ENCODE measurements at places on chromosomes 3 and 15. TPM values are rescaled to one million over a fixed set of nuclear protein-coding genes. Genes with fewer than 3 reads are reported as not detected.

DNA sequence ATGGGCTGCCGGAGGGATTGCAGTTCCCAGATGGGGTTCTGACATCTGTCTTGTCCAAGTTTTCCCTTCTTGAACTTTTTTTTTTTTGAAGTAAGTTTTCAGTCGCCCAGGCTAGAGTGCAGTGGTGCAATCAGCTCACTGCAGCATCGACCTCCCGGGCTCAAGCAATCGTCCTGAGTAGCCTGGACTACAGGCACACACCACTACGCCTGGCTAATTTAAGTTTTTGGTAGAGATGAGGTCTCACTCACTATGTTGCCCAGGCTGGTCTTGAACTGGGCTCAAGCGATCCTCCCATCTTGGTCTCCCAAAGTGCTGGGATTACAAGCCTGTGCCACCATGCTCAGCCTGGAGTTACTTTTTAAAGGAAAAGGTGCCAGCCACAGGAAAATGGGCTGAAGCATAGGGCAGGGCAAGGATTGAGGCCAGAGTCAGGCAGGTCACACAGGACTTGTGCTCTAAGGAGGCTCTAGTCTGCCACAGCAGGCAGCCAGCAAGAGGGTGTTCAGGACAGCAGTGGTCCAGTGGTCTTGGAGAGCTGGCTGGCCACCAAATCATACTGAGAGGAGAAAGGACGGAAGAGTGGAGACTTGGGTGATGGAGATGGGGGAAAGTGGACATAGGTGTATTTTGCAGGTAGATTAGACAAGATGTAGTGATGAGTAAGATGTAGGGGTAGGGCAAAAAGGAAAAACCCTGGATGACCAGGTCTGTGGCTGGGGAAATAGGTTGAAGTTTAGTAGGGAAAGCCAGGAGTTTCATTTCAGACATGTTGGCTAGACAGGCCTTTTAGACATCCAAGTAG, 6.0 kb upstream of the PODXL2 start:
- DNase-seq = no peak

DNA sequence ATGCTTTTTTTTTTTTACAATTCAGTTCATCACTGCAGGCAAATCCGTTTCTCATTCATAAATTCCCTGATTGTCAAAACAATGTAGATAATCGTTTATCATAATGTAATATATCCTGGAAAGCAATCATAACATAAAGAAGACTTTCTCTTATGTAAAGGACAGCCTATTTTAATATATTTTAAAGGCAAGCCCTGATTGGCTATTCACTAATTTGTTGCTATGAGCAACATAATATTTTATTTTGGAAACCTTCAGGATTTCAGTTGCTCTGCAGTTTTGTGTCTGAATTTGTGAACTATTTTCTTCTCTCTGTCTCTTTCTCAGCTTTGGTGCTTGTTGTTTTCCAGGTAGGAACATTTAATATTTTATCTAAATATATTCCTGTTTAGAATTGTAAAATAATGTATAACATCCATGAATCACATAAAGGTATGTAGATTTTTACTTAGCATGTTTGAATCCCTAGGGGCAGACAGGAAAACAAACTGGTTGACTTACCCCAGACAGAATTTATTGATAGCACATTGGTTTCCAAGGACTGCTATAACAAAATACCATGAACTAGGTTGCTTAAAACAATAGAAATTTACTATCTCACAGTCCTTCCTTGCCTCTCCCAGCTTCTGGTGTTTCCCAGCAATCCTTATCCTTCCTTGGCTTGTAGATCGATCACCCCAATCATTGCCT, 253.5 kb downstream of the CDIN1 start:
- no peak for DNase-seq

GRCh38 chr15:73518876-73519733, 76.1 kb downstream of the REC114 start:
- DNase-seq = no peak

GRCh38 chr15:100075229-100075628, 266.5 kb downstream of the ADAMTS17 start:
- no peak for DNase-seq

DNA sequence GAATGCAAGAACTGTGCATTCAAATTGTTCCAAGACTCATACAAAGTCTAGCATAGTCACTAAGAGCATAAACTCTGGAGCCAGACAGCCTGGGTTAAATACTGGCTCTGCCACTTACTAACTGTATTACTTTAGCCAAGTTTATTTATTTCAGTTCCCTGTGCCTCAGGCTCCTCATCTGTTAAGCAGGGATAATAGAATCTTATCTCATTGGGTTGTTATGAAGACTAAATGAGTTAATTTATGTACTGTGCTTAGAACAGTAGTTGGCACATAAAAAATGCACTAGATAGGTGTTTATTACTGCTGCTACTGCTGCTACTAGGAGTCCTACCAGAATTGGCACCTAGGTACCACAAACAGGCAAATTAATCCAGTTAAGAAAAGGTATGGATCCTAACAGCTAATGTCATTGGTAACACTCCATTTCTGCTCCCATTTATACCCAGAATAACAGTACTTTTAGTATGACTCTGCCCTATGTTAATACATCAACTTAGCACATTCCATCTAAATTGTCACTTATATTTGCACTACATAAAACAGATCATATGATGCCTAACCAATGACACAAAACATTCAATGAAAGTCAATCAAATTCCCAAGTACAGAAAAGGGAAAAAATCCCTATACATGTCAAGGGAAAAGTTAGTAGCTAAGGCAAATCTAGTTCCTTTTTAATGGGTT, 45.7 kb downstream of the GSK3B start:
- DNase-seq = no peak

- no peak for DNase-seq
Measured at GRCh38 chr3:174242311-174243041, 616.7 kb upstream of the NAALADL2 start.

DNA sequence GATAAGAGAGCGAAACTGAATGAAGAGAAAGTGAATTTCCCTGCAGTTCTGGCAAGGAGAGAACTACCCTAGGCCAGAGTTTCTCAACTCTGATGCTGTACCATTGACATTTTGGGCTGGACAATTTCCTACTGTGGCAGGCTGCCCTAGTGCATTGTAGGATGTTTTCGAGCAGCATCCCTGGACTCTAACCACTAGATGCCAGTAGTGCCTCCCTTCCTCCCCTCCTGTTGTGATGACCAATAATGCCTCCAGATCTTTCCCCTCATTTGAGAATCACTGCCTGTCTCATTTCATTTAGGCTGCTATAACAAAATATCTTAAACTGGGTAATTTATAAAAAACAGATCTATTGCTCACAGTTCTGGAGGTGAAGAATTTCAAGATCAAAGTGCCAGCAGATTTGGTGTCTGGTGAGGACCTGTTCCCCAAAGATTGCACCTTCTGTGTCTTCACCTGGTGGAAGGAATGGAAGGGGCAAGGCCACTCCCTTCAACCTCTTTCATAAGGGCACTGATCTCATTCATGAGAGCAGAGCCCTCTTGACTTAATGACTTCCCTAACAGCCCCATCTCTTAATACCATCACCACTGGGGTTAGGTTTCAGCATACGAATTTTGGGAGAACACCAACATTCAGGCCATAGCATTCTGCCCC, 188.9 kb upstream of the MEIS2 start:
- DNase-seq = no peak

- no peak for DNase-seq
Measured at GRCh38 chr3:147943265-147943945, 534.2 kb downstream of the ZIC1 start.

DNA sequence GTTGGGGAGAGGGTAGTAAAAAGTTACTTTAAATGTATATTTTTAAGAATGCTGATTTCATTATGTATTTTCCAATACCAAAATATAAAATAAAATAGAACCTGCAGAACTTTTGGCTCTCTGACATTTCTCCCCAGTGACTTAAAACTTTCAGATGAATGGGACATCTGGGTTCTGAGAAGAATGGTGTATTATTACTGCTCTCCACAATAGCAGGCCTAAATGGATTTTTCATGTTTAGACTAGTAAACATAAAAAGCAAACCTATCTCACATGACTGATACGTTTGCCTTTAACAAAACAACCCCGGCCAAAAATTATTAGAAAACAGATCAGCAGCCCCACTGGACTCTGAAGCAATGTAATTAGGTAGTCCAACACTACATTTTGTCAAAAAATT, 73.8 kb downstream of the FHIT start:
- no peak for DNase-seq

DNA sequence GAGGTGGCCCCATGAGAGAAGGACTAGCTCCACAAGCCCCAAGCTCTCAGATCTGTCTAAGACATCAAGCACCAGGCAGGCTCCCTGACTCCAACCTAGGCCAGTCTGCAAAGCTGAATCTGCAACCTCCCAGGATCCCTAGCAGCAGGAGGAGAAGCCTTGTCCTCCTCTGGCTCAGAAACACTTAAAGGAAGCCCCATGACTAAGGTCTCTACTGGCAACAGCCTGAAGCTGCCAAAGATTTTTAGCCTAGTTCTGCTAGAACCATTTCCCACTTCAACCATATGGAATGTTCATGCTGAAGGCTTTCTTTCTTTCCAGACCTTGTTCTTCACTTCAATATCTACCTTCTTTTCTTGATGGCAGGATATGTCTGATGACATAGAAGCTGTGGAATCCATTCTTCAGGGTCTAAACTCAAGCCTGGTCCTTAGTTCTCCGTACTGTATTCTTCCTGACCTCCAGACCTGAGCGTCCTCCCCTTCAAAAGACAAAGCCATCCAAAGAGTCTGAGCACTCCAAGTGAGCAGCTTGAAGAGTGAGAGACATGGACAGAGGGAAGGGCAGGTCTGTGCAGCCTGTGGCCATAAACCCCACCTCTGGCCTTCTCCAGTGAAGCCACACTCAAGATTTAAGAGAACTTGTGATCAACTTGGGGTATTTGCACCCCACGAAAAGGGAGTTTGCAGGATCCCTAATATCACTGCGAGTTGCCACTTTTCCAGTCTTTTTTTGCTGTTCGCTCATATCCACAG, 23.1 kb downstream of the SST start:
- DNase-seq = no peak

DNA sequence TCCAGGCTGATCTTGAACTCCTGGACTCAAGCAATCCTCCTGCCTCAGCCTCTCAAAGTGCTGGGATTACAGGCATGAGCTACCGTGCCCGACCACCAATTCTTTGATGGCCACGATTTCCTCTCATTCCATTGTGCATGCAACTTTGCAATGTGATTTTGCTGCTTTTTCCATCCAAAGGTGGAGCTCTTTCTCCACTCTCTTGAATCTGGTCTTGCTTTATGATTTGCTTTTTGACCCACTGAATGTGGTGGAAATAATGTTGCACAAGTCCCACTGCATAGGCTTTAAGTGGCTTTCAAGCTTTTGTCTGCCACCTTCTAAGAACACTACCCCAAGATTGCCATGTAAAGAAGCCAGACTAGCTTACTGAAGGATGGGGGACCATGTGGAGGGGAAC, 10.6 kb downstream of the RPS27L start:
- no peak for DNase-seq

- DNase-seq = no peak
Measured at GRCh38 chr15:79455361-79455760, 23.2 kb downstream of the MINAR1 start.

GRCh38 chr15:74781431-74782258, at the start of gene CSK:
CSK (plus strand) TSS chr15:74782080; CDS start chr15:74798298, 16,218 bp downstream.
- peak; percentile 82 for DNase-seq

GRCh38 chr15:44598892-44599291, 61.9 kb downstream of the EIF3J start:
- no peak for DNase-seq

DNA sequence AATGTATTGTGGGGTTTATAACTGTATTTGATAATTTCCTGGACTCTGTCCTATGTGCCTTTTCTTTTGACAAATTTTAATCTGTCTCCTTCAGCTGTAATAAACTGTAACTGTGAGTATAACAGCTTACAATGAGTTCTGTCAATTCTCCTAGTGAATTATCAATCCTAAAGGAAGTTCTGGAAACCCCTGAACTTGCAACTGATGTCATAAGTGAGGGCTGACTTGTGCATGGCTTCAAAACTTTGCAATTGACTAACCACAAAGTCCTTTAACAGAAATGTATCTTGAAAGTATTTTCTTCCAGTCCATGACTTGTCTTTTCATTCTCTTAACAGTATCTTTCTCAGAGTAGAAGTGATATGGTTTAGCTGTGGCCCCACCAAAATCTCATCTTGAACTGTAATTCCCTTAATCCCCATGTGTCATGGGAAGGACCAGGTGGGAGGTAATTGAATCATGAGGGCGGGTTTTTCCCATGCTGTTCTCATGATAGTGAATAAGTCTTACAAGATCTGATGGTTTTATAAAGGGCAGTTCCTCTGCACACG, 108.3 kb downstream of the TFDP2 start:
- DNase-seq = no peak

DNA sequence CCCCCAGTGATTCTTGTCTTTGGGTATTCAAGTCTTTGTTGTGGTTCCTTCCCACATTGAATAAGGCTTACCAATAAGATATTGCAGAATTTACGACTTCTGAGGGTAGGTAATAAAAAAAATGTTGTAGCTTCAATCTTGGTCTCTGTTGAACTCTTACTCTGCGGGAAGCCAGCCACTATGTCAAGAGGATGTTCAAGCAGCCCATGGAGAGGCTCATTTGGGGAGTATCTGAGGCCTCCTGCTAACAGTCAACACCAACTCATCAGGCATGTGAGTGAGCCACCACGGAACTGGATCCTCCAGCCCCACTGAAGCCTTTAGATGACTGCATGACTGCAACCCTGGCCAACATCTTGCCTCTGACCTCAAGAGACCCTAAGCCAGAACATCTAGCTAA, 3.2 kb upstream of the TBC1D23 start:
- no peak for DNase-seq

DNA sequence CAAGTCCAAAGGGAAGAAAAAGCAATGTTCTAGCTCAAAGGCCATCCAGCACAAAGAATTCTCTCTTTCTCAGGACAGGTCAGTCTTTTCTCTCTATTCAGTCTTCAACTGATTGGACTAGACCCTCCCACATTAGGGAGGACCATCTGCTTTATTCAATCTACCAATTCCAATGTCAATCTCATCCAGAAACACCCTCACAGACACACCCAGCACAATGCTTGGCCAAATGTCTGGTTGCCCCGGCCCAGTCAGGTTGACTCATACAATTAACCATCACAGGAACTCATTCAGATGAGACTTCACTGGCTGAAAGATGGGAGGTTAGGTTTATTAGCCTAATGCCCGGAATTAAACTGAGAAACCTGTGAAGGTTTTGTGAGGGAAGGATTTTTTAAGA, 32.4 kb downstream of the ACAN start:
- no peak for DNase-seq

GRCh38 chr3:9826815-9827573, 16.8 kb downstream of the RPUSD3 start:
- no peak for DNase-seq

GRCh38 chr3:183158551-183159006, 4.0 kb downstream of the LAMP3 start:
- DNase-seq = no peak

Gene NANOGP8
- total RNA-seq = 1.3 TPM

Gene CCDC13
- 5.3 TPM for total RNA-seq

Gene LIPC
- total RNA-seq = 9.9 TPM

Gene SLC12A8
- total RNA-seq = 29.1 TPM

Gene NR2F2
- 191 TPM for total RNA-seq

Gene MKRN2OS
- total RNA-seq = 1.7 TPM

Gene SST
- total RNA-seq = not detected

Gene MYZAP
- 3.3 TPM for total RNA-seq

Gene CCRL2
- 2.8 TPM for total RNA-seq

Gene KIF7
- total RNA-seq = 4.2 TPM

Gene POLG
- 72.4 TPM for total RNA-seq

Gene EIF4E3
- total RNA-seq = 37.1 TPM
